ENCODE measurements at places on chromosomes 11 and 22.

DNA sequence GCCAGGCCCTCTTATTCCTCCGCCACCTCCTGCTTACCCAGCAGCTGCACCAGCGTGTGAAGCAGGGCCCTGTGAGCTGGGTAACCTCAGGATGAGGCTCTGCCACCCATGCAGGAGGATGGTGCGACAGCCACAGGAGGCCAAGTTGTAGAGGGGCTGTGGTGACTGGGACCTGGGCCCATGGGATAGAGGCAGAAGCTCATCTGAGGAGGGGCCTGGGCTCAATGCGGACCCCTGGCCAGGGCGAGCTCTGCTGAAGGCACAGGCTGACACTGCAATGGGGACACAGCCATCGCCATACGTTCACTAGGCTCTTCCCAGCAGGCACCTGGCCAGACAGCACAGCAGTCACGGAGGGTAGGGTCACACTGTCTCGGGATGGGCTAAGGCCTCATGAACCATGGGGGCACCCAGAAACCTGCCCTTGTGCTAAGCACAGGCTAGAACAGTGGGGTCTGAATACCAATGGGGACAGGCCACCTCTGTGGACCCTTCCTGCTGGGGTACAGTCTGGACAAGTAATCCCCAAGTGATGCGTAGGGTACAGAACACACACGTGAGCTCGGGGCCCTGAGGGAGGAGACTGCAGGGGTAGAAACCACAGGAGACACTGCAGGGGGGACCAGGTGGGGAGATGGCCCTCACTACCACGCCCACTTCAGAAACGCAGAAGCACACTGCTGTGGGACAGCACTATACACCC, 35.3 kb downstream of the GNB1L start:
- no peak for DNase-seq

DNA sequence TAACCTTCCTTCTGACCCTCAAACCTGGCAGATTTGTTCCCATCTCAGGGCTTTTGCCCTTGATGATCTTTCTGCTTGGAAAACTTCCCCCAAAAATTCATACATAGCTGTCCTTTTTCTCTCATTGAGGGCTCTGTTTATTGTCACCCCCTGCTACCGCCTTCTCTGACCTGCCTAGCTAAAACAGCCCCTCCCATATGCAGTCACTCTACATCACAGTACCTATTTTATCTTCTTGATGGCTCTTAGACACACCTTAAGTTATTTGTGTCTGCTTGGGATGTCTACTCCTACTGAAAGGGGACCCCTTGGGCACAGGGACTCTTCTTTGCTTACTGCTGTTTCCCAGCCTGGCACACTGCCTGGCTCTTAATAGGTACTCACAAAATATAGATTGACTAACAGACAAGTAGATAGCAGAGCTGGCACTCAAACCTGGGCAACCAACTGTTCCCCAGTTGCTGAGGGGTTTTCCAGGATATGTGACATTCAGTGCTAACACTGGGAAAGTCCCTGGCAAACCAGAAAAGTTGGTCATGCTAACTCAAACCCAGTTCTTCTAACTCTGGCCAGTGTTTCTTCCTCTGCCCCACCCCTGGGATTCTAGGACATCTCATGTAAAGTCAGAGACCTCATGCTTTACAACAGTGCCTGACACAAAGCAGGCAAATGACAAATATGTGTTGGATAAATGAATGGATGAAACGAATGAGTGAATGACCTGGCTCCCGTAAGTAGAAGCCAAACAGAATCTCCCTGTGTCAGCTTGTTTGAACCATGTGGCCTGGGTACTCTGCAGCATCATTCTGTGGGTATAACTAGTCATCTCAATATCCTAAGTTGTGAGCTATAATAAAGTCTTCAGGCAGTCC, 19.8 kb upstream of the FJX1 start:
- no peak for DNase-seq

DNA sequence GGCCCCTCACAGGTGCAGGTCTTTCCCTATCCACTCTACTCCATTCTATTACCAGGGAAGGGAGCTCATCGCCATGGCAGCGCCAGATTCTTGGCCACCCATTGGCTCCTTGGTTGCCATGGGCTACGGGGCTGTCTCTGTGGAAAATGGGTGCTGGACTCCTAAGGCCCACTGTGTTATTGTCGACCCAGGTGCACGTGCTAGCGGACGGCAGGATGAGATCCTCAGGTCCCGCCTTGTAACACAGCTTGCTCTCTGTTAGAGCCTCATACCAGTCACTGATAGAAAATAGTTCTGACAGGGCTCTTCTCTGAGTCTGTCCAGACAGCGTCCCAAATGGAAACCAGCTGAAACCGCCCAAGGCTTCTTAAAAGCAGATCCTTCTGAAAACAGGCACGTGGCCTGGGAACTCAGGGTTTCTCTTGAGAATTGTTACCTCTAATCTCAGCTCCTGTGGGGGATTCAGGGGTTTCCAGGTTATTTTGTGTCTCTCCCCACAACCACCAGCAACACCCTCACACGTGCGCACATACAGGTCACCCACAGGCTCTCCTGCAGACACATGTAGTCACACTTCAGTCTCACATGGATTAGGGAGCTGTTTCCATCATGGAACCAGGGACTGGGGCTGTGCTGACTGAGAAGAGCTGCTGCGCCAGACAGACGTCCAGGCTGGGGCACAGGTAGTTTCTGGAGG, 1.5 kb downstream of the TUB start:
- DNase-seq: no peak

- DNase-seq: no peak
These were observed 2171.4 kb downstream of the LRRC4C start for GRCh38 chr11:39288011-39288410.

GRCh38 chr11:10303558-10304363, 1.1 kb upstream of the ADM start:
- DNase-seq: no peak

- DNase-seq: no peak
These were observed 103.7 kb downstream of the PICALM start for GRCh38 chr11:85965202-85965601.

DNA sequence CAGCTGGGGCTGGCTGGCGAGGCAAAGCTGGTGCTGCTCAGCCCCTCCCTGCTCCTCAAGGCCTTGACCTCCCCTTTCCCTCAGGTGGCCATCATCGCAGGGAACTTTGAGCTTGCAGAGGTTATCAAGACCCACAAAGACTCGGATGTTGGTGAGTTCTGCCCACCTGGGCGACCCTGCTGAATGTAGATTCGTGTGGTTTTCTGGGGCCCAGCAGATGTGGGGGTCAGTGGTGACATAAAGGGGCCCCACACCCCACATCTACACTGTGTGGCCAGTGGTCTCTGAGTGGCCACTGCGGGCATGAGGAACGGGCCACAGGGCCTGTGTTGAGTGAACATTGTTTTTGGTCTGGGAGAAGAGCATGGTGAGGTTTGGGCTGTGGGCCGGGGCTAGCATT, 11.9 kb downstream of the SHANK3 start:
- DNase-seq: no peak

GRCh38 chr22:20116376-20116950, 559 bp downstream of the RANBP1 start:
- no peak for DNase-seq
